ENCODE measurements at places on chromosomes 3 and 15. TPM values are rescaled to one million over a fixed set of nuclear protein-coding genes. Genes with fewer than 3 reads are reported as not detected.

GRCh38 chr3:196599734-196600128 lies 31.3 kb downstream of the FBXO45 start:
- DNase-seq = no peak

GRCh38 chr3:98977520-98977919 lies 76.0 kb upstream of the DCBLD2 start:
- no peak for DNase-seq

Gene FEZF2
- not detected for polyA plus RNA-seq

GRCh38 chr15:80989081-80989517 lies 520 bp downstream of the MESD start:
- no peak for DNase-seq

Gene ITIH3
- polyA plus RNA-seq = 2.0 TPM

DNA sequence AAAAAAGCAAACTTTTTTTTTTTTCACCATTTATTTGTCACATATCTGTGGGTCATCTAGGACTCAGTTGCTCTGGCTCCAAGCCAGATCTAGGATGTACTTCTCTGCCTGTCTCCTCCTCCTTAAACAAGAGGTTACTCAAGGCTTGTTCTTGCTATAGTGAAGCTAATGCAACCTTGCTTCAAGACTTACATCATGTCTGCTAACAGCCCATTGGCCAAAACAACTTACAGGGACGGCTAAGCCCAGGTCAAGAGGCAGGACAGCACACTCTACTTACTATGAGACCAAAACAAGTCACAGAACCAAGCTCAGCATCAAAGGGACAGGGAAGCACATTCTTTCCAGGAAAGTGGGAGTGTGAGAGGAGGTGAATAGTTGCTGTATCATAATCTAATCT lies 123.8 kb upstream of the BNIP2 start:
- no peak for DNase-seq

Gene CLDND1
- 95.6 TPM for polyA plus RNA-seq

- no peak for DNase-seq
Measured at GRCh38 chr3:72164635-72164978, 379.7 kb upstream of the PROK2 start.

GRCh38 chr3:149971403-149972075 lies 844 bp upstream of the PFN2 start:
- peak; percentile 73 for DNase-seq

DNA sequence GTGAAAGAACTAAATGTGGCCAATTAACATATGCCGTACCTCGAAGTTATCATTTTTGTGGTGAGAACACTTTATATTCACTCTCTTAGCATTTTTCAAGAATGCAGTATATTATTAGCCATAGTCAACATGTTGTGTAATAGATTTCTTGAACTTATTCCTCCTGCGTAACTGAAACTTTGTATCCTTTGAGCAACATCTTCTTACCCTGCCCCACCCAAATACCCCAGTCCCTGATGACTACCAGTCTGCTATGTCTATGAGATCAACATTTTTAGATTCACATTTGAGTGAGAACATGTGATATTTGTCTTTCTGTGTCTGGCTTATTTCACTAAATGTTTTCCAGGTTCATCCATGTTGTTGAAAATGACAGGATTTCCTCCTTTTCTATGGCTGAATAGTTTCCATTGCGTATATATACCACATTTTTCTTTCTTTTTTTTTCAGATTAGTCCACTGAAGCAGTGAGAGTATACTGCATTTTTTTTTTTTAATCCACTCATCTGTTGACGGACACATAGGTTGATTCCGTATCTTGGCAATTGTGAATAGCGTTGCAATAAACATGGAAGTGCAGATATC lies 12.7 kb upstream of the KBTBD8 start:
- no peak for DNase-seq

DNA sequence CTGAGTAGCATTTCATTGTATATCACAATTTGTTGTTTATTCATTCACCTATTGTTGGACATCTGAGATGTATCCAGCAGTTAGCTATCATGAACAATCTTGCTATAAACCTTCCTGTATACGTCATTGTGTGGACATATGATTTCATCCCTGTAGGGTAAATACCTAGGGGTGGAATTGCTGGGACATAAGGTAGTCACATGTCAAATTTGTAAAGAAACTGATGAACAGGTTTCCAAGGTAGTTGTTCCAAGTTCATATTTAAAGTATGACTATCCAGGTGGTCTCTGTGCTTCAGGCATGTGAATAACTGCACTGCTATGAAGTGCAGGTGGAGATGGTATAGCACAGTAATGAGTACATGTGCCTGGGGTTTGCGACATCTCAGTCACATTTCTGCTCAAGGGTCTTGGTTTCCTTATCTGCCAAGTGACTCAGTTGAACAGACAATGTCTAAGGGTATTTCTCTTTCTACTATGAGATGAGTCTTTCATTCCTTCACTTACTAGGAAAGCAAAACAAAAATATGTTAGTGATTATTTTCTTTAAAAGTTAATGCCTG lies 229.0 kb upstream of the HES1 start:
- no peak for DNase-seq

GRCh38 chr3:13716540-13717221 lies 163.2 kb downstream of the WNT7A start:
- no peak for DNase-seq

GRCh38 chr15:74109713-74110112 lies 20.7 kb upstream of the ISLR2 start:
- DNase-seq = no peak

Gene ARPIN
- 27.1 TPM for polyA plus RNA-seq

Gene FBXO40
- polyA plus RNA-seq = 1.9 TPM

Data from muscle of arm (tissue), 14 donors.